Stimulated activated CD4-positive, alpha-beta T cell treated with anti-CD3 and anti-CD28 coated beads, TNF-alpha, amount 100 ng/mL, for 48 hours (primary cell): ENCODE measurements at places on chromosomes 7 and 10.
A peak's percentile ranks its signal among the peaks of the same experiment; 100 is the strongest.

DNA sequence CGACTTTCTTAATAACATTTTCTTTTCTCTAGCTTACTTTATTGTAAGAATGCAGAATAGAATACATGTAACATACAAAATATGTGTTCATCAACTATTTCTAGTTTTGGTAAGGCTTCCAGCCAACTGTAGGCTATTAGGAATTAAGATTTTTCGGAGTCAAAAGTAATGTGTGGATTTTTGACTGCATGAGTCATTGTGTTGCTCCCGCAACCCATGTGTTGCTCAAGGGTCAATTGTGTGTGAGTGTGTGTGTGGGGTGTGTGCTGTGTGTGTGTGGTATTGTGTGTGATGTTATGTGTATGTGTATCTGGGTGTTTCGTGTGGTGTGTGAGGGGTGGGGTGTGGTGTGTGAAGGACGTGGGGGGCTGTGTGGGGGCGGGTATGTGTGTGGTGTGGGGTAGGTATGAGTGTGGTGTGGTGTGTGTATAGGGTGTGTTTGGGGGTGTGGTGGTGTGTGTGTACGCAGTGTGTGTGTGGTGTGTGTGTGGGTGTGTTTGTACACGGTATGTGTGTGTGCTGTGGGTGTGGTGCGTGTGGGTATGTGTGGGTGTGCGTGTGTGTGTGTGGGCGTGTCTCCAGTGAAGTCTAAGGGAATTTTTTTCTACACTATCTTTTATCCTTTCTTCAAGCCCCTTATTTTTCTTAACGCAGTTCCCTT, 60.5 kb downstream of the RSU1 start:
- DNase-seq = no peak

DNA sequence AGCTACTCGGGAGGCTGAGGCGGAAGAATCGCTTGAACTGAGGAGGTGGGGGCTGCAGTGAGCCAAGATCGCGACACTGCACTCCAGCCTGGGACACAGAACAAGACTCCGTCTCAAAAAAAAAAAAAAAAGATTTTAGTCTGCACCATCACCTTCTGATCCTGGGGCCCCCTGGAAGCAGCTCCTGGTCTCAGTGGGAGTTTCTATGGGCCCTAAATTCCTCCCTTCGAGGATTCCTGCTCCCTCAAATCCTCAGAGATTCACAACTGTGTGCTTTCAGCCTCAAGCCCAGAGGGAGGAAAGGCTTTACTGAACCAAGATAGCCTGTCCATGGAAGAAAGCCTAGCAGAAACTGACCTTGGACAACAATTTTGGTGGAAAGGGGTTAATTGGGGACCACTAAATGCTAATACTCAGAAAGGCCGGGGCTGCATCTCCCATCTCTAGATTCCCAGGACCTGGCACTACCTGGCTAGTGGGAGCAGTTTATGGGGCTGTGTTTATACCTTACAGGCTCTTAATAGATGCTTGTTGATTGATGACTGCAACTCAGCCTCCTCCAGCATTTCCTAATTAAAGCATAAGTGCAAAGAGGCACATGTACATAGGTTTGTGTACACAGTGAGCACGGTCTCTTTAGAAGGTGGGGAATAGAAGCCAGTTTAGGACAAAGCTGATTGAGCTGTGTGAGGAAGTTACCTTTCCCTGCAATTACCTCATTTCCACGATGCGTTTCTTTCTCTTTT, 9.2 kb upstream of the FGFR2 start:
- no peak for DNase-seq

- no peak for DNase-seq
These were observed 30.4 kb downstream of the LYZL1 start for GRCh38 chr10:29319205-29319781.

DNA sequence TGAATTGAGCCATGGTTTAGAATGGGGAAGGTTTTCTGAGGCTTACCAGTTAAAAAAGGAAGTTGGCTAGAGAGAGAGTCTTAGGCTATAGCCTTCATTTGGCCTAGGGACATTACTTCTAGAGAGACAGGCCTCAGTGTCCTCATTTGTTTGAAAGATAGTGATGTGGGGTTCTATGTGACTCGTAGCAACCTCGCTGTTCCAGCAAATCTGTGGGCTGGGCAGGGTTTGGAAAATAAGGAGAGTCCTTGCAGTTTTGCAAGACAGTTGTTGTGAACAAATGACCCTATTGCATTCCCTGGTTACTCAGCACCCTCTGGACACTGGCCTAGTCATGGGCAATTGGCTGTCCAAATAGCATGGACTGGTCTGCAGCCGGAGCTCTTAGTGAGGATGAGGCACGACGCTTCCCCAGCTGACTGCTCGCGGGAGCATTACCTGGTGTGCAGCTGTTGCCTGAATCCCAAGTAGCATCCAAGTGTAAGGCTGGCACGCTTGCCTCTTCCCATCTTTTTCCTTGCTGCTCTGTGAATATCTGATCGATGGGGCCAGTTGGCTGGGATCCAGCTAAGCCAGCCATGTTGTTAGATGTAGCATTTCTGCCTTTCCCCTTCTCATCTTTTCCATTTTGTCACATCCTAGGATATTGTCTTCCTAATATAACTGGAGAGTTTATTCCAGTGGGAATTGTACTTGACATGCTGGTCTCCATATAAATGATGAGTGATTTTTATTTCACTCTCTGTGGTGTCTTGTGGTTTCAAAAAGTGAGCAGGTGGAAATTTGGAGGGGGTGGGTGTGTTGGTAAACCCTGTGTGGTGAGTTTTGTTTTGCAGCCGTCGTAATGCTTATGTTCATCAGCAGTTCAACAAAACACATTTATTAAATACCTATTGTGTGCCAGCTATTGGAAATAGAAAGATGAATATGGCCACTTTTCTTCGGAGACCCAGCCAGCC, 99.8 kb downstream of the SND1 start:
- no peak for DNase-seq

DNA sequence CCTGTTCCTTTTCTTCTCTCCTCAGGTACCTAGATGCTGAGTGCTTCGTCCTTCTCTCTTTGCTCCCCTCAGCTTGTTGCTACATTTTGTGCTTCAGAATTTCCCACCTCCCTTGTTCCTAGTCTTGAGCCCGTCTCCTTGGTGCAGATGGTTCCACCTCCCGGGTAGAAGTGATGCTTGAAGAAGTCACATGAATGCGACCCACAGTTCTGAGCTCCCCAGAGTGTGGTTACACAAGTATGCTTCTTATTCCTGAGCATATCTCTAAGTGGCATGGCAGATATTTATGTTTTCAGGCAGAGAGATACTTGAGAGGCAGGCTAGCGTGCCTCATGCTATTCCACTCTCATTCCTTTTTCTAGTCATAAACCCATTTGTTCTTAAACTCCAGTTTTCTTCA, 34.0 kb downstream of the INPP5F start:
- DNase-seq = no peak

DNA sequence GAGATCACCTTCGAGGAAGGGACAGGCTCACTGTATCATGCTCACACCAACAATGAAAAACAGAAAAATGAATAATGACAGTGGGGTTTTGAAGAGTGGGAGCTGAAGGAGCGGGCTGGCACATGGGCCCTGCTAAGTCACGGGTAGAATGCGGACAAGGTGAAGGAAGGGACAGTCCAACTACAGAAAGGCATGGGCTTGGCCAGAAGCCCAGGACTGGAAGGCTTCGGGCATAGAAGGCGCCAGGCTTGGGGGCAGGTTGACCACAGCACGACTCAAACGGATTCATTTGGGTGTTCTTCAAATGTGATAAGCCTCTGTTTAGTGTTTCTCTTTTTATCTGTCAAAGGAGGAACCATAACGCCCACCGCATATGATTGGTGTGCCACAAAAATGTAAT, 509.5 kb downstream of the CCSER2 start:
- no peak for DNase-seq

GRCh38 chr7:78176171-78176570, 377.6 kb downstream of the PHTF2 start:
- no peak for DNase-seq

GRCh38 chr7:139959285-139959628, 103.5 kb downstream of the PARP12 start:
- no peak for DNase-seq

DNA sequence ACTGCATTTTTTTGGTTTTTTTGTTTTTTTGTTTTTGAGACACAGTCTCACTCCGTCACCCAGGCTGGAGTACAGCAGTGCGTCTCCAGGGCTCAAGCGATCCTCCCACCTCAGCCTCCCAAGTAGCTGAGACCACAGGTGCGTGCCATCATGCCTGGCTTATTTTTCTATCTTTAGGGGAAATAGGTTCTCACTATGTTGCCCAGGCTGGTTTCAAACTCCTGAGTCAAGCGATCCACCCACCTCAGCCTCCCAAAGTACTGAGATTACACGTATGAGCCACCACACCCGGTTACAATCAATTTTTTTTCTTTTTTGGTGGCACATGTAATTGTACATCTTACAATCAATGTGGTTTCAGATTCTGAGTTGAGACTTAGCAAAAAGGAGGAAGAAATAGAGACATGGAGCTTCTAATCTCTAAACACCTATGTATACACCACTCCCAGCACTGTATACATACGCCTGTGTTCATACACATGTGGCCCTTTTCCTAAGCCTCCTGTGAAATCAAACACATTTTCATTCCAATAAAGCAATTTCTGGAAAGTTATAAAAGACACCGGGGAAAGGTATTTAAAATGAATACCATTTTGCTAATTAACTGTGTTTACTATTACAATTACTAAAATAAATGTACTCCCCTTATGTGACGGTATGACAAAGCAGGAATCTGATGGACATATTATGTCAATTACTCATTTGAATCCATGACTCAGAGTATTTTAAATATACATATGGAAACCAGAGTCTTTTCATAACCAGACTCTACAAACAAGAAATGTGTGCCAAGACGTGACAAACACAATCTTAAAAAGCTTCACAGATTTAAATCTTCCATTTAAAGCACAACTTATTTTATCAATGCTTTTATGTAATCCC, 40.9 kb downstream of the SMURF1 start:
- DNase-seq = peak; percentile 17

DNA sequence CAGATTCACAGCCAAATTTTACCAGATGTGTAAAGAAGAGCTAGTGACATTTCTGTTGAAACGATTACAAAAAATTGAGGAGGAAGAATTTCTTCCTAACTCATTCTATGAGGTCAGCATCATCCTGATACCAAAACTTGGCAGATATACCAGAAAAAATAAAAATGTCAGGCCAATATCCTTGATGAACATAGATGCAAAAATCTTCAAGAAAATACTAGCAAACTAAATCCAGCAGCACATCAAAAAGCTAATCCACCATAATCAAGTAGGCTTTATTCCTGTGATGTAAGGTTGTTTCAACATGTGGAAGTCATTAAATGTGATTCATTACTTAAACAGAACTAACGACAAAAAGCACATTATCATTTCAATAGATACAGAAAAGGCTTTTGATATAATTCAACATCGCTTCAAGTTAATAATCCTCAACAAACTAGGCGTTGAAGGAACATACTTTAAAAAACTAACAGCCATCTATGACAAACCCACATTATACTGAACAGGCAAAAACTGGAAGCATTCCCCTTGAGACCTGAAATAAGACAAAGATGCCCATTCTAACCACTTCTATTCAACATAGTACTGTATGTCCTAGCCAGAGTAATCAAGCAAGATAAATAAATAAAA, 807.7 kb upstream of the ZWINT start:
- DNase-seq = no peak

DNA sequence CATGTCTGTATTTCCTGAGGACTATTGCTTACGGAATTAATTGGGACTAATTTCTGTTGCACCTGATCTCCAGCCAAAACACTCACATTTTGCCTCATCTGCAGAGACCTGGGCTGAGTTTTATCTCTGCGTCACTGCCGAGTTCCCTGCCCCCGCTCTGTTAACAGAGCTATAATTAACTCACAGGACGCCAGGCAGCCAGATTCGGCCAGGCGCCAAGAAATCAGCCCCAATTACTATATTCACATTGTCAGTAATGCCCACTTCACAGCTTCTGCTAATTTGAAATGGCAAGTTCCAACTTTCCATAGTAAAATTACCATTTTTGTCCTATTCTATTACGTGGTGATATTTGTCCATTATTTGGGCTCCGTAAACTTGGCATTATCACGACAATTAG, 130.5 kb downstream of the CUX1 start:
- DNase-seq = no peak

DNA sequence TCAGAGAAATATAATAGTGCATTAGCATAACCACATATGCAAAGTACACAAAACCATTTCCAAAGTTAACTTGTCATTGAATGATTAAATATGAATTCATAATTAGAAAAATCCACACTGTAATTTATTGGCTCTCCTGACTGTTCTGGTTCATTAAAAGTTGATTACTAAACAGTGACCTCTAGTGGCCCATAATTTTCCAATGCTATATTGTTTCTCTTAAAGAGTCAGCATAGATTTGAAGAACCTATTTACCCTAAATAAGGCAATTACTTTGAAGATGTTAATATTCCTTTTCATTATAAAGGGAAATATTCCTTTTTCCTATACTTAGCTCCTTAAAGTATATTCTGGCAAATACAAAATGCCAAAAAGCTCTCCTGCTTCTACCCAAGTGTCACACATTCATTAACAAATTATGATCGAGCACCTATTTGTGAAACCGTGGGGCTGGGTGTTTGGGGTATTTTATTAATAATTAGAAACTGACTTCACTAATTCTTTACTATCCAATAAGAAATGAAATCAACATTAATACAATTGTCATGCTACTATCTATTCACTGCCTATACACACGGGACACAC, 86.2 kb downstream of the HIBADH start:
- DNase-seq = no peak

- DNase-seq = peak; percentile 20
These were observed 228.1 kb upstream of the PFKP start for GRCh38 chr10:2839081-2839725.

DNA sequence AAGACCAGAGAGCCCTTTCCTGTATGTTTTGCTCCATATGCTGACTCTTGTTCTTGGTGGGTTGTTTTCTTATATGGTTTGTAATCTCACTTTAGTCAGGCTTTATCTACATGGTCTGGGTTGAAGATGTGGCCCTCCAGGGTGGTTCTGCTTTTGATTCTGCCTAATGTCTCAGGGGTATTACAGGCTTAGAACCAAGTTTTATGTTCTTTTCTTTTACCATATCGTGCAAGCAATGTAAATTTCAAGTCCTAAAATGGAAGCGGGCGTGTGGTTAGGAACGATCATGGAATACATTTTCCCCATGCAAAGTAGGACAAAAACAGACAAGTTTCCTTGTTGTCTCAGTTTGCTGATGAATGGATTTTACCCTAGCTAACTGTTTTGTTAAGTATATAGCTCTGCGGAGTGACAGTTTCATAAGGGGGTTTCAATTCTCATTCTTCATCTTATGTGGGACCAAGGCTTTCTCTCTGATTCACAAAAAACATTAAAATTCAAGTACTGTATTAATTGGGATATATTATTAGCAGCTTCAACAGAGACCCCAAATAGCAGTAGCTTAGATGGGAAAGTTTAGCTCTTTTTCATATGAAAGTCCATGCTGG, 58.7 kb downstream of the MTURN start:
- DNase-seq = no peak

- no peak for DNase-seq
These were observed 94.3 kb downstream of the PRLHR start for GRCh38 chr10:118501171-118501570.

GRCh38 chr10:48253970-48254657, 20.4 kb downstream of the FRMPD2 start:
- no peak for DNase-seq
